ENCODE measurements at places on chromosomes 16 and 17.
A peak's percentile ranks its signal among the peaks of the same experiment; 100 is the strongest.

GRCh38 chr17:50986989-50987660, 121.0 kb upstream of the TOB1 start:
- DNase-seq, result peak; percentile 41

GRCh38 chr17:20032636-20033035, 23.5 kb downstream of the SPECC1 start:
- no peak for DNase-seq

GRCh38 chr16:86215979-86216585, 294.2 kb upstream of the FOXF1 start:
- DNase-seq, result no peak

GRCh38 chr17:61149862-61150362, 249.7 kb upstream of the TBX2 start:
- DNase-seq, result no peak

GRCh38 chr16:31348579-31348978, 6.4 kb upstream of the ITGAX start:
- DNase-seq, result no peak

Data from GM03348 (cell line).